ENCODE measurements at places on chromosomes 12 and 14. TPM values are rescaled to one million over a fixed set of nuclear protein-coding genes. Genes with fewer than 3 reads are reported as not detected.

SNX6 gene
- 66.9 TPM for total RNA-seq

HOXC6 gene
- total RNA-seq: 0.30 TPM

E2F7 gene
- total RNA-seq: 0.08 TPM

MDM1 gene
- 7.3 TPM for total RNA-seq

SVOP gene
- 3.0 TPM for total RNA-seq

ART4 gene
- 2.8 TPM for total RNA-seq

- no peak for DNase-seq
These were observed 505 bp downstream of the KCNC2 start for GRCh38 chr12:75208856-75209811.

GRCh38 chr12:94844452-94844851, 159.0 kb downstream of the NDUFA12 start:
- no peak for DNase-seq

GRCh38 chr12:133129368-133130037, 571 bp downstream of the ZNF891 start:
- no peak for DNase-seq

- DNase-seq: no peak
These were observed 13.5 kb upstream of the SCFD1 start for GRCh38 chr14:30608533-30609006.

- DNase-seq: no peak
These were observed 33.3 kb upstream of the PPM1A start for GRCh38 chr14:60215520-60216420.

DNA sequence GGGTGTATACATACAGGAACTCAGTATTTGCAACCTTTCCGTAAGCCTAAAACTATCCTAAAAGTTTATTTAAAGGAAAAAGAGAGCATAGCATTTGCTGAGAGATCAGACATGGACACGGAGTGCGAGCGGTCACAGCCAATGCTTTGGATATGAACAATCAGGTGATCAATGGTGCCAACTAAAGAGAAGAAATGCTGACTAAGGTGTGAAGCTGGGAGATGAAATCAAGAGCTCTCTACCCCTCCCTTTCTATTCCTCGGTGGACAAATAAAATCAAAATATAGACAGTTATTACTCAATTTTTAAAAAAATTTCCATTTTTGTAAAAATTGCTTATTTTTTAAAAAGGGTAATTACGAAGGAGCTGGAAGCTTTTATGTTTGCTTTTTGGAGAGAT, 29.2 kb downstream of the NT5DC3 start:
- DNase-seq: no peak

DNA sequence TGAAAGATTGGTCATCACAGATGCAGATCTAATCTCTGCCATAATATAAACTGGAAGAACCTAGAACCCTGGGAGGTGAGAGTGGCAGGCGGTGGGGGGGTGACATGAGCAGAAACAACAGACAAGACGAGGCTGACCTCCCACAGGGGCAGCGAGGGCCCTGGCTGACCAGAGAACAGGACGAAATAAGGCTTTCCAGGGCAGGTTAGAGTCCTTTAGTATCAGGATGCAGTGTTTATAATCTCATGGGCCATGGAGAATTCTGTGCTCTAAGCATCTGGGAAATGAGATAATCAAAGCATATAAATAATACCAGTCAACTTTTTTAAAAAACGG, 102.7 kb upstream of the BCL2L14 start:
- DNase-seq: no peak
